Ecto neural progenitor cell (in vitro differentiated cells): ENCODE measurements at places on chromosomes 3 and 15.

GRCh38 chr3:161549261-161549660, 52.7 kb downstream of the OTOL1 start:
- DNase-seq: no peak

- DNase-seq: no peak
These were observed 31.1 kb downstream of the VGLL4 start for GRCh38 chr3:11612515-11613188.

GRCh38 chr15:33960549-33960935, 7.8 kb upstream of the CHRM5 start:
- no peak for DNase-seq

DNA sequence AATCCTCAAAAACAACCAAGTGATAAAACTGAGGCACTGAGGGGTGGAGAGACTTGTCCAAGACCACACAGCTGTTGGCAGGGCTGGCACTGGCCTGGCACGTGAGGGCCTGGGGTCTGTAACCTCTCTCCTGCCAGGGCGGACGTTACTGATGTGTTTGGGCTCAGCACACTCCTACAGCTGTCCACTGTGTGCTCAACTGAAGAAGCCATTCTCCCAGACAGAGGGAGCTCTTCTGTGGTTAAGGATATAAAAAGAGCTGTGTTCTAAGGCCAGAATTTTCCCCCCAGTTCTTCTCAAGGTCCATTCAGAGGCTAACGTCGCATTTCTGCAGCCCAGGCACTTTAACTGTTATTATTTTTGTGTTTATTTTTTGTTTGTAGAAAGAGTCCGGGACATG, 429.0 kb upstream of the ATP11B start:
- DNase-seq: no peak

DNA sequence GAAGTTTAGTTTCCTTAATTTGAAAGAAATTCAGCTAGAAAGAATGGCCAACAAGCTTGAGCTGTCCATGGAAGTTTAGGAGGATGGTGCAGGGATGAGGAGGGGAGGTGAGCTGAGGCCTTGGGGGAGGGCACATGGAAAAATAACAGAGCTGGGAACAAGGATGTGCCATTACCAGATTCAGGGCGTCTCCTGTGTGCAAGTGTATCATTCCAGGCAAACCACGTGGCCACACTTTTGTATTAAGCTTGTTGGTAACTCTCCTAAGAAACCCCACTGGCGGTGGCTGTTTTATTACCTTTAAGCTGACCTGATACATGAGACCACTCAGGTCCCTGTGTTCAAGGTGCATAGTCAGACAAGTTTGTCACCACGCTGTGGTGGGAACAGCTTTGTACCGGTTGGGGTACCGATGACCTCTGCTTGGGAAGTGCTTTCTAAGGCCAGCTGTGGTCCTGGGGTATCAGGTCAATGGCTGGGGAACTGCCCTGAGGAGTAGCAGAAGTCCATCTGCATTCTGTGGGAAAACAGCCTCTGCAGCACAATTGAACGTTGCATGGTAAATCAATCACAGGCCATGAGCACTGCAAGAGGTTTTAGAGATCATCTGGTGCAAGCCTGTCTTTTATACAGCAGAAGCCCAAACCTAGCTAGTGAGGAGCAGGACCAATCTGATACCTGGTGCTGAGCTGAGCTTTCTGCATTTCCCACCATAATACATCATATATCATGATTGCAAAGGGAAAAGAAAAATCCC, 235.5 kb downstream of the THSD4 start:
- DNase-seq: no peak

DNA sequence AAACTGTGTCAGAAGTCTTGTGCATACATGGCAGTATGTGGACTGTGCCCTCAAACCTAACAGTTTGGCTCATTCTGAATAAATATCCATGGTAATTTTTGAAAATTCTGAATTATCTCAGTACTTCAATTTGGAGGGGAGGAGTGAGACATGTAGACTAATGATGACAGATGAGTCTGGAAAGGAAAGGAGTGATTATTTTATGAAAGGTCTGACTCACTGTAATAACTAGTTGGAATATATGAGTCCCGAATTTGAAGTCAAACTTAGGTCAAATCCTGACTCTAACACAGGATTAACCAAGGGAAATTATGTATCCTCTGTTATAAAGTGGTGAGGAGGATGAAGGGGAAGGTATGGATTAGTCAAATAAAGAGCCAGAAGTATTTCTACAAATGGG, 38.6 kb downstream of the SUCNR1 start:
- no peak for DNase-seq

- DNase-seq: no peak
These were observed 1.4 kb upstream of the PRSS50 start for GRCh38 chr3:46719044-46719565.

DNA sequence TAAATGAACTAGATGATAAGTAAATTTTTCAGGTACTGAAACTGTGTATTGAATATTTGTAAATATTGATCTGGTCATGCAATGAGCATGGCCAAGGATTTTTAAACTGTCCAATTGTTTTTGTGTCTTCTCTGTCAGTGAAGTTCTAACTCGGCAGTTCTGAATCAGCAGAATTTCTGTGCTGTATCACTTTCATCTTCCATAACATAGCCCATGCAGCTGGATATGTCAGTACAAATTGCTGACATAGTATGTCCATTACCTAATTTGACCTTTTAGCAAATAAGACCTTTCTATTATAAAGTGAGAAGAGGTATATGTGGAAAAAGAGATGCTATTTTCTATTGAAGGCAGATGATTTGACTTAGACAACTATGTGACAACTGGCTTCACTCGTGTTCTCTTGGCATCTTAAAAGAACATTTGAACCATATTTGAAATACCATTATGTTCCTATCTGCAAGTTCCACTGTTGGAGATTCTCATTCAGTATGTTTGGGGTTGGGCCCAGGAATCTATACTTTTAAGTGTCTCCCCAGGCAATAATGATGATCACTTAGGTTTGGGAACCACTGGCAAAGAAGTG, 90.4 kb downstream of the CMSS1 start:
- DNase-seq: no peak

GRCh38 chr15:75584121-75584520, 5.0 kb upstream of the PTPN9 start:
- DNase-seq: no peak
